ENCODE measurements at places on chromosomes 6 and 20.

- DNase-seq = no peak
These were observed 9.2 kb upstream of the DEFB113 start for GRCh38 chr6:49978332-49979226.

DNA sequence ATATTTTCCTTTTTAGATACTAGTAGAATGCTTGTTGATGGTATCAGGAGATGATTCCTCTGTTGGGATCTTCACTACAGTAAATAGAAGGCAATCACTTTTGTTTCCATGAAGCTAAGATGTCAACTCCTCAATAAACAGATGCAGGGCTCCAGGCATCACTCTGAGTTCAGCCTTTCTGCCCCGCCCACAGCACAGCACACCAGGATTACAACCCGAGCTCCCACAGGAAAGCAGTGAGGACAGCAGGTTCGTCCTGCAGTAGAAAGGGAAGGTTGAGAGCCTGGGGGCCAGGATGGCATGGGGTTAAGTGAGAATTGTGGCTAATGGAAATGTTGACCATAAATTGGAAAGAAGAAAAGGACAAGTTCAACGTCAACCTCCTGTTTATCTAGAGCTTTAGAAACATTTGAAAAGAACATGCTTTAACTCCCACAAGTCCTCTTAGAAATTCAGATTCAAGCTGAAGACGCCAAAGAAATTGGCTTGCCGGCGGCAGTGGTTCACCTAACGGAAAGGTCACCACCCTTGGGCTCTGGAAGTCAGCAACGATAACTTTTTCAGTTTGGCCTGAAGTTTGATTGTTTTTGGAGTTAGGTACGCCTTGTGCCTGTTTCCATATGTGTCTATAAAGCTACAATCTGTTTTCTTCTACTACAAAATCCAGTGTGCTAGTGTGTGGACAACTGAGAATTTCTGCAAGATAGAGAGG lies 144.4 kb upstream of the PDE10A start:
- DNase-seq = peak; percentile 3

DNA sequence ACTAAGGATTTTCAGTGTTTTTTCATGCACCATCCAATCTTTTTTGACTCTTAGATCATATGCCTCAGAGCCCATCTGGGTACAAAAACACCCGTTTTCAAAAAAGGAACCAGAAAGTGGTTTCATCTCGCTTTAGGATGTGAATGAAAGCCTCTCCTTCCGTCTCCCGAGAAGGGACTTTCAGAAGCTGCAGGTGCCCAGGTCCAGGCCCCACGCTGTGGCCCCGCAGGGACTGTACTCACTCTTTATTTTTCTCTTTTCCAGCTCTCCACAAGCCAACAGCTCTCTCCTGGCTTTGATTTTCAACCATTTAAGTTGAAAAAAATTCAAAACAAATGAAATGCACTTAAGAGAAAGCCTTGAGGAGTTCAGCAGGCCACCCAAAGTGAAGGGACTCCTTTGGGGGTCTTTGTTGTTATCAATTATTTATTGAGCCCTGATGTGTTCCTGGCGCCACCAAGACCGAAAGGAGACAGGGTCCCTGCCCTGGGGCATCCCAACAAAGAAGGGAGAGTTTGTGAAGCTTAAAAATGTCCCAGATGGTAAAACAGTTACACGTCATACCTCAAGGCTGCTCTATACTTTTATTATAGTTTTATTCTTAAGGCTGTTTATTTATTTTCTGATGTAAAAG lies 467.3 kb downstream of the PREX1 start:
- no peak for DNase-seq

- no peak for DNase-seq
These were observed 28.4 kb upstream of the LY86 start for GRCh38 chr6:6559994-6560570.

GRCh38 chr6:36069573-36069972 lies 42.0 kb downstream of the MAPK14 start:
- DNase-seq = no peak

DNA sequence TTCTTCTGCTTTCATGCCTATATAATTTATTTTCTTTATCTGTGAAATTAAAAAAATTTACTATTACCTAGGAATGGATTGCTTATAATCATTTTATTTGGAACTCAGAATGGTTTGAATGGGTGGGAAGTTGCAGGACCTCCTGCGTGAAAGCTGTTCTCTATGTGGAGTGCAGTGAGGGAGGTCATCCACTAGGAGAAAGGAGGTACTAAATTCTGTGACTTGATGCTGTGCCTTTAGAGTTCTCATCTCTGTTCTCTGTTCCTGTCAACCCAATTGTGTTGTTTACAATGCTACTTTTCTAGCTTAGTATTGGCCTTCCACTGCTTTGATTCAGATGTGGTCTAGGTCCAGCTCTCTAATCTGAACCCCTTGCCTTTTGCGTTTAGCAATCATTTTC lies 65.0 kb upstream of the HIVEP1 start:
- DNase-seq = no peak

DNA sequence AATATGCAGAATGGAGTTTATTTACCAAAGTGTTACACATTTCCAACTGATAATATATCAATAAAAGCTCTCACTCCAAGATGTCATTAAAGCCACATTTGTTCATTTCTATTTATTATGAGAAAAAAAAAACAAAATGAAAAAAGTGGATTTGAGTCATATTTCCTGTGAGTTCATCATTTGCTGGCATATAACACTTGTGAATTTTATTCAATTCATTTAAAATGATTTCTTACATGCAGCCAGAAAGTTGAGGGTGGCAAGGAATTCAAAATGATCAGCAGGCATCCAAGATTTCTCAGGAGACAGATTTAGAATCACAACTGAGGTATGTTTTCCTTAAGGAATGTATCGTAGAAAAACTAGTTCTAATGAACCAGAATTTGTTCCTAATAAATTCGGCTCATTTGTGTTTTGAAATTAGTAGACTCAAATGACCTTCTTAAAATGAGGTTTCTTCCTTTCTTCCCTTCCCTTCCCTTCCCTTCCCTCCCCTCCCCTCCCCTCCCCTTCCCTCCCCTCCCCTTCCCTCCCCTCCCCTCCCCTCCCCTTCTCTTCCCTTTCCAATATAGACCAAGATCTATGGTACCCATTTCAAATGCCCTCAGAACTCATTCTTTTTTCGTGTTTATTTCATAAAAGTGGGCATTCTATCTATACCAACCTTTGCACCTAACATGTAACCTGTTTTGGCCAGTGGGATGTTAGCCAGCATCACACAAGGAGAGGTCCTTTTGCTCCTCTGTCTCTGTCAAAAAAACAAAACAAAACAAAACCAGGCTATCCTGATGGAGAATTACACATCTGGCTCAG lies 357.9 kb upstream of the TSHZ2 start:
- no peak for DNase-seq

- no peak for DNase-seq
These were observed 519.1 kb upstream of the AGPAT4 start for GRCh38 chr6:161792851-161793493.

GRCh38 chr6:43800298-43800623 lies 30.2 kb downstream of the VEGFA start:
- DNase-seq = no peak

- DNase-seq = peak; percentile 67
These were observed 1.7 kb downstream of the JAG1 start for GRCh38 chr20:10671919-10672623.

DNA sequence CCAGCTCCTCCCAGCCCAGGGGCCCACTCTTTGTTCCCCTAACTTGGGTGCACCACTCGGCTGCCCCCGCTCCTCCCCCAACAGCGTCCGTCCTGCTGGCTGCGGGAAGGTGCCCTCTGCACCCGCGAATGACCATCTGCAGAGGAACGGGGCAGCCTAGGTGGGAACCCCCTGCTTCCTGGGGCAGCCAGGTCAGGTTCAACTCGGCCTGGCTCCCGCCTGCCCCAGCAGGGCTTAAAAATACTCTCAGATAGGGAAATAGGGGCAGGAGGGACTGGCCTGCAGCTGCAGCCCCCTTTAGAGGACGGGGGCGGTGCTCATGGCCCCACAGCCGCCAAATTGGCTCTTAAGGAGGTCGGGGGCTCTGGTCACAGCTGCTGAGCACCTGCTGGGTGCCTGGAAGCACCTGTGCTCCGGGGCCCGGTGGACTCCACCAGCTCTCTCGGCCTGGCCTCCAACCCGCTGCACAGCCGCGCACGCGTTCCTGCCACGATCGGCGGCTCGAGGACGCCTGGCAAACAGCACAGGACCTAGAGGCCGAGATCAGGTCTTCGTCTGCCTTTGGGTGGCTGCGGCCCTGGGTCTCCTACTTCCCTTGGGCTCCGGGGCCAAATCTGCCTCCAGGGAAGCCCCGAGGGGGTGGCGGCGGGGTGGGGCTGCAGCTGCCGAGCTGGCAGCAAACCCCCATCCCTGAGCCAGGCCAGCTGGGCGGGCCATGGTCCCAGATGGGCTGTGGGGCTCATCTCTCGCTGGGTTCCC lies 700 bp upstream of the LAMA5 start:
- no peak for DNase-seq

GRCh38 chr20:57038608-57039440 lies 227.6 kb downstream of the BMP7 start:
- DNase-seq = peak; percentile 5

DNA sequence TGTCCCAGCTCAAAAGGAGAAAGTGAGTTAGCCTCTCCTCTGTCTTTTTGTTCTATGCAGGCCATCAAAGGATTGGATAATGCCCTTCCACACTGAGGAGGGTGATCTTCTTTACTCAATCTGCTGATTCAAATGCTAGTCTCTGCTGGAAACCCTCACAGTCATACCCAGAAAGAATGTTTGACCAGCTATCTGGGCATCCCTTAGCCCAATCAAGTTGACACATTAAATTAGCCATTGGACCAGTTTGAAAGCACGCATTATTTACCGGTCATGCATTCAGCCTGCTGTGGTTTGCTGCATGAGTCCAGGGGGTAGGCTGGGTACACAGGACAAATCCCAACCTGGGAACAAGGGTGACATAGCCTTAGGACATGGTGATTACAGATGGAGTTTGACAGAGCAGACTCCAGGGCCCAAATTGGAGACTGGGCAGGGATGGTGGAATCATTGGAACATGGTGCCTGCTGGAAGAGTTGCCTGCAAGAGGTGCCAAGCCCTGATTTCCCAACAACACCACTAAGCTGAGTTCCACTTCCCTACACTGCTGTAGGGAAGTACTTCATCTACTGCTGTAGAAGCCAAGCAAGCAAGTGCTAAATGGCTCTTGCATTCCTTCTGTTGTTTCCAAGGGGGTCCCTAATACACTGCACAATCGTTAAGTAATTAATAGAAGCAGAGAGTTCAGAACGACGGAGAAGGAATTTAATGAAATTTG lies 87.7 kb downstream of the RNF182 start:
- no peak for DNase-seq

DNA sequence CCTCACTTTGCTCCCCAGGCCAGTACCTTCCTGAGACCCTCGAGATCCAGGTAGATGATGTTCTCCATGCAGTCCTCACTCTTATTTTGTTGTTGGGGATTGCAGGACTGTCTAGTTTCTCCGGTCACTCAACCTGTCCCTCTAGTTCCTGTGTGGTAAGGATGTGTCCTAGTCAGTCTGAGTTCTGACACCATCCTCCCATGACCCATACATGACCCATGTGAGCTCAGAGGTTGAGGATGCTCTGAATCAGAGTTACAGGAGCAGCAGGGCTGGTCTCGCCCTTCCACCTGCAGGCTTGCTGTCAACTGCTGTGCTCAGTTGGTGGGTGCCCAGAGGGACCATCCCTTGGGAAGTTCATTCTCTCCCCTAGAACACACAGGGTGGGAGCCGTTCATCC lies 11.9 kb upstream of the CST8 start:
- no peak for DNase-seq

DNA sequence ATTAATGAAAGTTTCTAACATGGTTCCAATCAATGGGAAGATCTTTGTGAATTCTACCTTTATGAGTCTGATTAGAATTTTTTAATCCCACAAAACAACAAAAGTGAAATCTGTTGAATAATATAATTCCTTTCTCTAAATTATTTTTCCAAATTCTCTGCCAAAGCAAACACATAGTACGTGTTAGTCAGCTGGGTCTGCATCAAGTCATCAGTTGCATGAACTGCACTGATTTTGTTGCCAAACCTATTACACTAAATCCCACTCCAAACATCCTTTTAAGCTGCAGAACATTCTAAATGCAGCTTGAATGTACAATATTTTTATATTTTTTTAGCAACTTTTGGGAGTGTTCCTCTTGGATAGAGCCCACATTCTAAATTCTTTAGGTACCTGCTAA lies 199.0 kb upstream of the HSF2 start:
- DNase-seq = peak; percentile 54

DNA sequence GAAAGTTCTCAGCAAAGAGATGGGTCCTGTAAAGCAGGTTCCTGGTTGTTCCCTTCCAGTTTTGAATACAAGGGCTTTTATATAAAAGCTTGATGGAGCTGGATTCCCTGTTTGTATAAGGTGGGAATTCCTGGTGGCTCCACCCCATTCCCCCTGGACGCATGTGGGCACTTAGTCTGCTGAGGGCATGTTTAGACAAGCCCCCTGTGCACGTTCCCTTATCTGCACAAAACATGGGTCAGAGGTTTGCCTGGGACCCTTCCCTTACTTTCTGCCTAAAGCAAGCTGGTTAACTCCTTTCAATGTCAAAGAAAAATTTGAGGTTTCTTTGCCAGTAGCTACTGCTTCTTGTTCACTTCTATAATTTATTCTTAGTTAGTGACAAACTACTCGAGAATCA lies 181.1 kb downstream of the BCKDHB start:
- no peak for DNase-seq

DNA sequence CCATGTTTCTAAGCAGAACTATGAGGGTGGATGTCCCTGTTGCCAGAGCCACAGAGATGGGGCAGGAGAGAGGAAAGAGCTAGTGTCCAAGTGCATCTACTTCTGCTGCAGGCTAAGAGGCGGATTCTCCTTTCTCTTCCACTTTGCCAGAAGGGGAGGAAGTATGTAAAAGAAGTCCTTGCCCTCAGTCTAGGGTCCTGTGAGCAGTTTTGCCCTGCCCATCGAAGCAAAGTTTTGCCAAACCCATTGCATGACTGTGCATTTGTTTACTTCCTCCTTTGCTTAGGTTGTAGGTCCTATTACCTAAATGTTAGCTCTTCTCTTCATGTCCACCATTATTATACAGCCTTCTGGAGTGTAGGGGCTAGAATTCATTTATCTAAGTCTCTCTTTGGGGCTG lies 106.2 kb upstream of the ARMC2 start:
- no peak for DNase-seq

GRCh38 chr6:146545581-146545980 lies 1.9 kb downstream of the RAB32 start:
- peak; percentile 54 for DNase-seq

- DNase-seq = no peak
These were observed 28.9 kb upstream of the CD83 start for GRCh38 chr6:14088600-14089192.

GRCh38 chr20:62378215-62378614 lies 8.7 kb upstream of the RPS21 start:
- no peak for DNase-seq

GRCh38 chr6:157551041-157551832 lies 170.2 kb downstream of the ZDHHC14 start:
- no peak for DNase-seq

GRCh38 chr6:124356276-124356810 lies 552.7 kb downstream of the NKAIN2 start:
- DNase-seq = no peak
